ENCODE measurements at places on chromosomes 12 and 14.
A peak's percentile ranks its signal among the peaks of the same experiment; 100 is the strongest.

GRCh38 chr12:130031571-130032189 lies 127.9 kb upstream of the TMEM132D start:
- DNase-seq = peak; percentile 11

DNA sequence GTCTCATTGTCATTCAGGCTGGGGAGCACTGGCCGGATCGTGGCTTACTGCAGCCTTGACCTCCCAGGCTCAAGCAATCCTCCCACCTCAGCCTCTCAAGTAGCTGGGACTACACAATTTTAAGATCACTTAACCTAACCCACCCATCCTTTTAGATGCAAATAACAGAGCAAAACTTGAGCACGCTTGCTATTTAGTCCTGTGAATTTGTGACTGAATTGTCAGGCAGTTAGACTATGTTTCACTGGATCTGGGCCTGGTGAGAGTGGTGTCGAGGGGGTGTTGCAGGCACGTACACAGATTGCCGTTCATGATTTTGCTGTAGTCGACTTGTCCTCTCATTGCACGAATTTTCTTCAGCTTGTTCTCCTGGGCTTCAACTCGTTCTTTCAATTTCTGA lies 38.2 kb downstream of the ZFYVE21 start:
- DNase-seq = no peak

DNA sequence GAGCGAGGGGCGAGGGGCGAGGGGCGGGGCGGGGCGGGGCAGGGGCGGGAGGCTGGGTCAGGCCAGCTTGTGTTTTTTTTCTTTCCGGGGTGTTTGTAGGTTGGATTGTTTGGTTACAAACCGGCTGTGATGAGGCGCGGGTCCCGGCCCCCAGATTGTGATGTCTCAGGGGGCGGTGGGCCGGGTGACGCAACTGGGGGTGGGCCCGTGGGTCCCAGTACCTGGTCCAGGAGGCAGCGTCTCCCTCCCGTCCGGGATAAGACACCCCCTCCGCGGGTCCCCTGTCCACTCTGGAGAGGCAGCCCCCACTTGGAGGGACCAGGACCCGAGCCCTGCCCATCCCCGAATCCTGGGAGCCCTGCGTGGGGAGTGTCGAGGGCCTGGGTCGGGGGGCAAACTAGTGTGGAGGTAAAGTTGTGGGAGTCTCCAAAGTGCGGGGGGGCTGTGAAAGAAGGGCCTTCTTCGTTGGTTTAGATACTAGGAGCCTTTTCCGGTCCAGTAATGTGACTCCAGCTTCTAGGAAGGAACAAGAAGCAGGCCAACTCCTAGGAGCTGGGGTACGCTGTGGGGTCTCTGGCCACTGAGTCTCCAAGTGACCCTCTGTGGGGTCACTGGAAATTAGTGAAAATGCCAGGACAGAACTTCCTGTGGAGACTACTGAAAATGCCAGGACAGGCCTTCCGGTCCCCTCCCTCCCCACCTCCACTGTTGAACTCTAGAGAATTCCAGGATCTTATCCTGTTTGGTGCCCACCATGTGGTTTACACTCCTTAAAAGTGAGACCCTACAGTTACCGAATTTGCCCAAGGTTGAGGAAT lies 579 bp upstream of the CLMN start:
- DNase-seq = no peak

- no peak for DNase-seq
Measured at GRCh38 chr14:96203635-96204034, 1.0 kb upstream of the BDKRB2 start.

DNA sequence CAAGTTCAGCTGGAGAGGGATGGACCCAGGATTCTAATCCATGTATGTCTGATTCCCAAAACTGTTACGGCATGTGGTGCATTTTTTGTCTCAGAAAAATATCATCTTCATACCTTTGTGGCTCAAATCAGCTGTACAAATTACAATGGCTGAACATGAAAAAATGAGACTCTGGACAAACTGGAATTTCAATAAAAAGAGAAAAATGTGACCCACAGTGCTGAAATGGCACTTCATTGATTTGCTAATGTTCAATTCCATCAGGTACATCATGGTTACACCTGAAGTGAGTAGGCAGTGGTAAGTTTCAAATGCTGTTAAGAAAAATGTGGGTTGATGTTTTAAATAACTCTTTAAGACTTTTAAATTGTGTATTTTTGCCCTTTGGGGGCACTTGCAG lies 165.6 kb upstream of the CAND1 start:
- DNase-seq = no peak

DNA sequence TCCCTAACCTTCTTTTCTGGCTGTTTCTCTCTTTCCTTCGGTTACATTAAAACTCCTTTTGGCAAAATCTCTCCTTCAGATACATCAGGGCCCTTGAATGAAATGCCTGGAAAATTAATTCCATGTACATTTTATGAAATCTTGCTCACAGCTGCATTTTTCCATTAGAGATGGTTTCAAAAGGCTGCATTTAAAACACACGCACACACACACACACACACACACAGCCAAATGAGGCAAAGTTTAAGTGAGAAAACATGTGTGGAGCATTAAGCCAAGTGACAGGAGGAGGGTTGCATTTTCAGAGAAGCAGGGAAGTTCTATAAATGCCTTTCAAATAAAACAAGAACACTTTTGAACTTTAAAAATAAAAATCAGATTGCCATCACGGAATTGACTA lies 216.4 kb downstream of the LRIG3 start:
- no peak for DNase-seq

DNA sequence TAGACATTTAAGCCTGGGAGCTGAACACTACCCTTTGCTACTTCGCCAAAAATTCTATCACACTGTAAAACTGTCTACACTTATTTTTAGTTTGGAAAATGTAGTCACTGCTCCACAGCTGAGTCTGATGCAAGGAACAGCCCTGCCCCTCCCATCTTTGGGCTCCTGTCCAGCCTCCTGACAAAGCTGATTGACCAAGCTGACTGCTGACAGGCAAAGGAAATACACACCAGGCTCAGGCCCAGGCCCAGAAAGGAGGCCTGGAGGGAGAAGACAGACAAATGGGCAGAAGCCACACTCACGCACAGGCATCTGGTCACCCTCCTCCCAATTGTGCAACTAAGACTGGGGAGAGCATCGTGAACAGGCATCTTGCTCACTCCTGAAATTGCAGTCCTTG lies 55.3 kb downstream of the ISCA2 start:
- no peak for DNase-seq

- no peak for DNase-seq
Measured at GRCh38 chr12:83142914-83143313, 456.2 kb downstream of the TMTC2 start.

- peak; percentile 71 for DNase-seq
Measured at GRCh38 chr12:56488041-56488955, at the start of gene GLS2. GLS2 (minus strand) TSS chr12:56488161; CDS start chr12:56488118, 43 bp downstream.

- no peak for DNase-seq
Measured at GRCh38 chr12:69903548-69903947, 78.5 kb downstream of the MYRFL start.

GRCh38 chr12:104216521-104216924 lies 944 bp downstream of the TXNRD1 start:
- DNase-seq = peak; percentile 42

DNA sequence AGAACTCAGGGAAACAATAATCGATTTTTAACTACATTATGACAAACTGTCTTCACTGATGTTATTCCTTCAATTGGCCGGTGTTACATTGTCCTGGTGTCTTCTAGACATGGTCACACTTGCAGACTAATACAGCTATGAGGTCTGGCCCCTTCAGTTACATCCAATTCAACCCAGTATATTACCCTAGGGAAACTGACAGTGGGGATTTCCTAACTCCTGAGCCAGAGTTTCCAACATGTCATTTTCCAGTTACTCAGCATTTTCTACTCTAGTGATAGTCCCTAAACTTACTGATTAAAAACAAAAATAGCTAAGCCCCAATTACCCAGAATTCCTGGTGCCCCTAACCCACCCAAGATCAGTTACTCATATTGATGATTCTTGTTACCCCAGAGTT lies 21.1 kb downstream of the IFNG start:
- DNase-seq = peak; percentile 28

DNA sequence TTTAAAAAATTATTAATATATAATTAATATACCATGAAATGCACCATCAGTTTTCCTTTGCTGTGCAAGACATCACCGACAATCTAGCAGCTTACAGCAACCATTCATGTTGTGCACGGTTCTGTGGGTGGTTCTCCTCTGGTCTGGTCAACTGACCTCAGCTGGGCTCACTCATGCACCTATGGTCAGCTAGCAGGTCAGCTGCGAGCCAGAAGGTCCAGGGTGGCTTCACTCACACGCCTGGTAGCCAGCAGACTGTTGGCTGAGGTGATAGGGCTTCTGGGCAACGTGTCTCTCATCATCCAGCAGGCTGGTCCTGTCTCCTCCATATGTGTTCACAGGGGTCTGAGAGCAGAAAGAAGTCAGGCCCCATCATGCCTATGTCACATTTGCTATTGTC lies 210.4 kb downstream of the KIF26A start:
- no peak for DNase-seq

DNA sequence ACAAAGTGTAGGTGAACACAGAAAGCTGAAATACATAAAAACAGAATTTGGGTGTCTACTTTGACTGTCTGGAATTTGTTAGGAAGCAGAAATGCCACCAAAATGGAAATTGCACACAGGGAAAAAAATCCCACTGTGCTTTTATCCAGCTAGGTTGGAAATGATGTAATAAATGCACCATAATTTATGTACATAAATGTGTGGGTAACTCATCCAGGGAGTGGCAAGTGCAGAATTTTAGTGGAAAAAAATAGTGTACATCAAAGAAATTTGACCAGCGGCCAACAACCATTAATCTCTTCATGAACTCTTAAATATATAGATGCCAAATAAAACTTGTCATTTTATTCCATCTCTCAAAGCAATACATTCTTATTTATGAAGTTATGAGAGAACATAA lies 105.6 kb downstream of the LLPH start:
- DNase-seq = no peak

DNA sequence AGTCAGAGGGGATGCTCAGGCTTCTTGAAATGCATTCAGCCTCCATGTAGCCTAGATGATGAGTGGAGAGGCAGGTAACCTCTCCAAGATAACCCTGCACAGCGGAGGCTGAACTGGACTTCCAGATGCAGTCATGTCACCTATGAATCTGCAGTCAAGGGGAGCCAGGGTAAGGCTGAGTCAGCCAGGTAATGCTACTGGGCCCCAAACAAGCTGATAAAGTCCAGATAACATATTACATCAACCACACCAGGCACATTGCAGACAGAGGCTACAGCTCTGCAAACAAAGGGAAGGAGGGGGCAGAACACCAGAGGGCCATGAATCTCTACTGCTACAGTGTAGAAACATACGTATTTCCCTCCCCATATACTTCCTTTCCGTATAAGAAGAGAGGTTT lies 14.0 kb downstream of the RNASE9 start:
- no peak for DNase-seq

GRCh38 chr12:124278389-124279101 lies 16.3 kb upstream of the RFLNA start:
- no peak for DNase-seq

Measured in inflammatory macrophage treated with lipopolysaccharide for 1 hour (primary cell).